Immature natural killer cell (primary cell): ENCODE measurements at places on chromosomes 5 and 9. TPM values are rescaled to one million over a fixed set of nuclear protein-coding genes. Genes with fewer than 3 reads are reported as not detected.

GRCh38 chr9:89388084-89388867 is 70.0 kb downstream of the SECISBP2 start:
- H3K4me1 ChIP-seq = peaks cover 20% of the 10 kb centered on the region
- H3K36me3 ChIP-seq = peaks cover 36% of the 10 kb centered on the region
- H3K27me3 ChIP-seq = peaks cover under 1% of the 10 kb centered on the region
- H3K27ac ChIP-seq = no peak overlapping the region

DNA sequence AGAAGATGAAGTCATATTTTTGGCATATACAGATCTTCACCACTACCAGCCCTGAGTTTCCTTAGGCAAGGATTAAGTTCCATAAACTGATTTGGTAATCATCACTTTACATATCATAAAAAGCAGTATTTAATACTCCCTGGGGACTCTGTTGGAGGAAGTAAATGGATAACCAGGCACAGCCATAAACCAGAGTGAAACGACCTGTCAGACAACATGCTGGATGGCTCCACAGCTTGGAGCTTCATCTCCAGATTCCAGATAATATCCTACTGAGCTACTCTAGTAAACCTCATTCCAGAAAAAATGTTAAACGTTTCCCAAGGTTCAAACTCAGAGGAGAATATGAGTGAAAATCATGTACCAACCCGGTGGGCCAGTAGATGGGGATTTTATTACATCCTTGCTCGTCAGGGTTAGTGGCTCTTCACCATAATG is 109.2 kb downstream of the BASP1 start:
- peaks cover 2% of the 10 kb centered on the region for H3K27me3 ChIP-seq
- peaks cover 3% of the 10 kb centered on the region for H3K36me3 ChIP-seq
- DNase-seq = no peak
- no peak overlapping the region for H3K4me3 ChIP-seq

DNA sequence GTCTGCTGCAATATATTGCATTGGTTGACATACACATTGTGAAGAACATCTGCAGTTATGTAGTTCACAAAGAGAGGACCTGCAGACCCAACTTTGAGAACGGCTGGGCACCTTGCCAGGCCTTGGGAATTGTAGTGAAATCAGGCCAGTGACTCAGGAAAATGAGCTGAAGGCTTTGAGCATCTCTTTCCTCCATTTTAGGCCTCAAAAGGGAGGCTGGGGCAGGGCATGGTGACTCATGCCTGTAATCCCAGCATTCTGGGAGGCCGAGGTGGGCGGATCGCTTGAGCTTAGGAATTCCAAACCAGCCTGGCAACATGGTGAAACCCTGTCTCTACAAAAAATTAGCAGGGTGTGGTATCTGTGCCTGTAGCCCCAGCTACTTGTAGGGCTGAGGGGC is 1.4 kb upstream of the IPPK start:
- H3K27ac ChIP-seq = peak overlapping the region; percentile 62
- H3K27me3 ChIP-seq = peaks cover 4% of the 10 kb centered on the region
- no peak for DNase-seq
- H3K4me3 ChIP-seq = peak overlapping the region; percentile 64

GRCh38 chr5:110884005-110884404 is 145.2 kb downstream of the SLC25A46 start:
- H3K27ac ChIP-seq = no peak overlapping the region
- no peaks in the 10 kb centered on the region for H3K36me3 ChIP-seq
- no peak for DNase-seq
- H3K4me3 ChIP-seq = no peak overlapping the region
- H3K27me3 ChIP-seq = no peaks in the 10 kb centered on the region
- H3K4me1 ChIP-seq = no peaks in the 10 kb centered on the region

GRCh38 chr9:133374612-133375115 is 1.2 kb downstream of the SURF4 start:
- H3K27me3 ChIP-seq = peaks cover 21% of the 10 kb centered on the region
- peak overlapping the region; percentile 84 for H3K4me3 ChIP-seq
- no peaks in the 10 kb centered on the region for H3K36me3 ChIP-seq
- peak overlapping the region; percentile 99 for H3K27ac ChIP-seq
- peak; percentile 58 for DNase-seq

- H3K27ac ChIP-seq = peak overlapping the region; percentile 46
These were observed 37.7 kb downstream of the FAM13B start for GRCh38 chr5:137995077-137995748.

- no peak for DNase-seq
- H3K4me1 ChIP-seq = no peaks in the 10 kb centered on the region
- H3K27me3 ChIP-seq = peaks cover 3% of the 10 kb centered on the region
- H3K36me3 ChIP-seq = no peaks in the 10 kb centered on the region
- no peak overlapping the region for H3K27ac ChIP-seq
These were observed 167.6 kb upstream of the WWC1 start for GRCh38 chr5:168123631-168124528.

- no peaks in the 10 kb centered on the region for H3K4me1 ChIP-seq
- peaks cover 5% of the 10 kb centered on the region for H3K27me3 ChIP-seq
- no peak for DNase-seq
- no peaks in the 10 kb centered on the region for H3K36me3 ChIP-seq
- no peak overlapping the region for H3K4me3 ChIP-seq
These were observed 9.9 kb upstream of the MEGF10 start for GRCh38 chr5:127280491-127281220.

The SLC34A1 gene
- 0.34 TPM for polyA plus RNA-seq

DNA sequence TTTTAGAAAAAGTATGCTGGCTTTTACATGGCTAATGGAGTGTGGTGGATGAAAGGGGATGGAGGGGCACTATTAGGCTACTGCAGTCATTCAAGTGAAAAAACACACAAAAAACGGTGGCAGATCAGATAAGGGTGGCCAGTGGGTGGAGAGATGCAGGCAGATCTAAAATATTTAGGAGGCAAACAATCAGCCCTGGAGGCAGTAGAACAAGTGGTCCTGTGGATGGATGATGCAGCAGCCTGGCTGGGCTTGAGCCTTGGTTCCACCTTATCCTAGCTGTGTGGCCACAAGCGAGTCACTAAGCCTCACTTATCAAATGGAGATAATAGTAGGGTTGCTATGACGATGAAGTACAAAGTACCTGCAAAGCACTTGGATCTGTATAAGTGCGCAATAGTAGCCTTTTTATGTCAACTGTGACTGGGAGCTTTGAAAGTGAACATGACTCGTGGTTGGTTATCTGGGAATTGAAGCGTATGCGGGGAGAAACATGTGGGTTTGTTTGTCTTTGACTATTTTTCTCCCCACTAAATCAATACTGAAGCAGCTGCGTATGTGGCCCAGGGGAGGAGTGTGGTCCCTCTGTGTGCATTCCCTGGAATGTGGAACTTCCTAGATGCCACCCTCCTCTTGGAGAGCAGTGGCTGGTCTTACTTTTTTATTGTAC is 20.2 kb downstream of the NSG2 start:
- H3K36me3 ChIP-seq = no peaks in the 10 kb centered on the region
- no peaks in the 10 kb centered on the region for H3K4me1 ChIP-seq
- no peak overlapping the region for H3K27ac ChIP-seq
- H3K27me3 ChIP-seq = peaks cover 8% of the 10 kb centered on the region
- H3K4me3 ChIP-seq = no peak overlapping the region

GRCh38 chr5:174706997-174707572 is 17.3 kb upstream of the MSX2 start:
- no peak overlapping the region for H3K27ac ChIP-seq
- H3K27me3 ChIP-seq = no peaks in the 10 kb centered on the region
- no peaks in the 10 kb centered on the region for H3K4me1 ChIP-seq
- DNase-seq = no peak
- H3K36me3 ChIP-seq = no peaks in the 10 kb centered on the region

DNA sequence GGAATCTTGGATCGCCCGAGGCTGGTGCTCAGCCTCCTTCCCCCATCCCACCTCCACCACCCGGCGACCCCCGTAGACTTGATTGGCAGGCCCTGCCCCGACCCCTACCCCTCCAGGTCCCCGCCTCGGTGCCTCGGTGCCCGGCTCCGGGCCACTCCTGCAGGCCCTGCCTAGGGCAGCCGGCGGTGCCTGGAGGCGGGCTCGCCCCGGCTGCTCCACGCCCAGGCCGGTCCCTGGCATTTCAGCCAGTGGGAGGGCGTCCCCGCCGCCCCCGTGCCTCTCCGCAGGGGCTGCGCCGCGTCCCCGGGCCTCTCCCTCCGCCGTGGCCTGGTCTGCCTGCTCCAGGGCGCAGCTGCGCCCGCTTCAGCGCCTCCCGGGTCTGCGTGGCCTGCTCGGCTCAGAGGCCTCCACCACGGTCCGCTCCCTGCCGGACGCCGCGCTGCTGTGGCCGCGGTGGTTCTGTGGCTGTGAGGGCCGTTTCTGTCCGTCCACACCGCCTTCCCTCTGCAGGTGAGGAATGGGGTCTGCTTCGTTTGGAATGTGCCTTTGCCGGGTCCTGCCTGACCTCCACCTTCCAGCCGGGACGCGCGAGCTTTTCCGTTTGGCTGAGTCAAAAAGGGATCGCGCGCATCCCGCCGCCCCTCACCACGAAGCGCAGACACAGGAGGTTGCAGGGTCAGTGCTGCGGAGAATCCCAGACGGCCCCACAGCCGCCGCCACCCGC is 48.3 kb upstream of the IRX4 start:
- H3K4me3 ChIP-seq = no peak overlapping the region
- peaks cover 13% of the 10 kb centered on the region for H3K27me3 ChIP-seq
- DNase-seq = no peak
- no peaks in the 10 kb centered on the region for H3K36me3 ChIP-seq

GRCh38 chr5:33679791-33680190 is 212.0 kb downstream of the ADAMTS12 start:
- peaks cover 3% of the 10 kb centered on the region for H3K27me3 ChIP-seq
- no peaks in the 10 kb centered on the region for H3K4me1 ChIP-seq
- no peak overlapping the region for H3K4me3 ChIP-seq
- no peaks in the 10 kb centered on the region for H3K36me3 ChIP-seq
- no peak overlapping the region for H3K27ac ChIP-seq

- H3K36me3 ChIP-seq = no peaks in the 10 kb centered on the region
- H3K27ac ChIP-seq = no peak overlapping the region
- H3K4me3 ChIP-seq = no peak overlapping the region
- no peak for DNase-seq
These were observed 204.1 kb downstream of the DEPDC1B start for GRCh38 chr5:60495644-60496520.

The TLX3 gene
- not detected for polyA plus RNA-seq

The FOXD4L6 gene
- polyA plus RNA-seq = not detected

DNA sequence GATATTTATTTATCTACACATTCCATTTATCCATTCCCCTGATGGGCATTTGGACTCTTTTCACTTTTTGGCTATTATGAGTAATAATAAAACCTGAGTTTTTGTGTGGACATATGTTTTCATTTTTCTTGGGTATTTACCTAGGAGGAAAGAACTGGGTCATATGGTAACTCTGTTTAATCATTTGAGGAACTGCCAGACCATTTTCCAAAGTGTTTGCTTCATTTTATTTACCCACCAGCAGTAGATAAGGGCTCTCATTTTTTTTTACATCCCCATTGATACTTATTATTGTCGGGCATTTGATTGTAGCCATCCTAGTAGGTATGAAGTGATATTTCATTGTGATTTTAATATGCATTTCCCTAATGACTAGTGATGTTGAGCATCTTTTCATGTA is 7.7 kb upstream of the PTPDC1 start:
- no peaks in the 10 kb centered on the region for H3K36me3 ChIP-seq
- no peak overlapping the region for H3K4me3 ChIP-seq
- H3K27ac ChIP-seq = no peak overlapping the region
- DNase-seq = no peak
- no peaks in the 10 kb centered on the region for H3K4me1 ChIP-seq
- H3K27me3 ChIP-seq = peaks cover 3% of the 10 kb centered on the region

DNA sequence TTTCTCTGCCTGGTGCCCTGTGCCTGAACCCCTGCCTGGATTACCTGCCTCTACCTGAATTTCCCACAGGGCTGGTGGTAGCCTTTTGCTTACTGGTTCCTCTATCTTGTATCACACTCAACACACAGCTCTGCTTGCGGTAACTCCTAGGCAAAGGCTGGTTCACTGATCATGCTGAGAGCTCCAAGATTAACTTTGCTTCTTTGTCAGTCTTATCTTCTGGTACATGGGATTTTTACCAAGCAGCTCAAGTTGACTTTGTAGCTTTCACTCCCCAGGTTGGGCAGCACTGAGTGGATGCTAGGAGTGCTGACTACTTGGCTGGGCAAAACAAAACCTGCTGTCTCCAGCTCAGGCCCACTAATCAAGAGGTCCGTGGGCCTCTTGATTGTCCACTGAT is 145.9 kb upstream of the GLRA1 start:
- no peaks in the 10 kb centered on the region for H3K36me3 ChIP-seq
- H3K4me3 ChIP-seq = no peak overlapping the region
- peaks cover 2% of the 10 kb centered on the region for H3K27me3 ChIP-seq
- no peak for DNase-seq

The IFNA4 gene
- not detected for polyA plus RNA-seq

GRCh38 chr5:109900461-109900860 is 210.7 kb downstream of the MAN2A1 start:
- H3K27me3 ChIP-seq = peaks cover 6% of the 10 kb centered on the region
- no peak for DNase-seq
- H3K4me3 ChIP-seq = no peak overlapping the region
- no peak overlapping the region for H3K27ac ChIP-seq

The ZNF454 gene
- polyA plus RNA-seq = not detected

- peak; percentile 32 for DNase-seq
- no peak overlapping the region for H3K27ac ChIP-seq
- peaks cover 5% of the 10 kb centered on the region for H3K27me3 ChIP-seq
- no peak overlapping the region for H3K4me3 ChIP-seq
- no peaks in the 10 kb centered on the region for H3K36me3 ChIP-seq
These were observed 65.2 kb downstream of the TMC1 start for GRCh38 chr9:72586388-72587130.

- no peak overlapping the region for H3K27ac ChIP-seq
- no peak overlapping the region for H3K4me3 ChIP-seq
- H3K27me3 ChIP-seq = peaks cover 6% of the 10 kb centered on the region
- H3K4me1 ChIP-seq = no peaks in the 10 kb centered on the region
- H3K36me3 ChIP-seq = no peaks in the 10 kb centered on the region
These were observed 58.1 kb downstream of the PIP5K1B start for GRCh38 chr9:68763104-68763503.

The SGTB gene
- 1.7 TPM for polyA plus RNA-seq

DNA sequence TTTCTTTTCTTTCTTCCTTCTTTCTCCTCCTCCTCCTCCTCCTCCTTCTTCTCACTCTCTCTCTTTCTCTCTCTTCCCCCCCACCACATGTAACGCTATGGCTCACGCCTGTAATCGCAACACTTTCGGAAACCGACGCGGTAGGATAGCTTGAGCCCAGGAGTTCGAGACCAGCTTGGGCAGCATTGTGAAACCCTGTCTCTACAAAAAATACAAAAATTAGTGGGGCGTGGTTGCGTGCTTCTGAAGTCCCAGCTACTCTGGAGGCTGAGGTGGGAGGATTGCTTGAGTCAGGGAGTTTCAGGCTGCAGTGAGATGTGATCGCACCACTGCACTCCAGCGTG is 736 bp upstream of the GLDC start:
- peak overlapping the region; percentile 73 for H3K4me3 ChIP-seq
- H3K36me3 ChIP-seq = no peaks in the 10 kb centered on the region
- peaks cover 22% of the 10 kb centered on the region for H3K27me3 ChIP-seq
- no peak overlapping the region for H3K27ac ChIP-seq
- peaks cover 19% of the 10 kb centered on the region for H3K4me1 ChIP-seq

GRCh38 chr5:171050916-171051315 is 189.1 kb downstream of the RANBP17 start:
- DNase-seq = no peak
- no peak overlapping the region for H3K4me3 ChIP-seq
- no peaks in the 10 kb centered on the region for H3K4me1 ChIP-seq
- peaks cover 13% of the 10 kb centered on the region for H3K36me3 ChIP-seq
- H3K27me3 ChIP-seq = peaks cover 2% of the 10 kb centered on the region
- no peak overlapping the region for H3K27ac ChIP-seq
